ENCODE measurements at places on chromosomes 1 and 21. TPM values are rescaled to one million over a fixed set of nuclear protein-coding genes. Genes with fewer than 3 reads are reported as not detected.
A peak's percentile ranks its signal among the peaks of the same experiment; 100 is the strongest.

Gene TLR5
- total RNA-seq: 5.4 TPM

Gene FAF1
- 25.5 TPM for total RNA-seq

Gene CSF3R
- 28.6 TPM for total RNA-seq

GRCh38 chr1:64328193-64328592 lies 124.8 kb downstream of the UBE2U start:
- no peak for DNase-seq
- H3K27me3 ChIP-seq: no peaks in the 10 kb centered on the region
- no peak overlapping the region for H3K27ac ChIP-seq
- no peak overlapping the region for H3K4me3 ChIP-seq
- no peaks in the 10 kb centered on the region for H3K4me1 ChIP-seq
- H3K36me3 ChIP-seq: no peaks in the 10 kb centered on the region

DNA sequence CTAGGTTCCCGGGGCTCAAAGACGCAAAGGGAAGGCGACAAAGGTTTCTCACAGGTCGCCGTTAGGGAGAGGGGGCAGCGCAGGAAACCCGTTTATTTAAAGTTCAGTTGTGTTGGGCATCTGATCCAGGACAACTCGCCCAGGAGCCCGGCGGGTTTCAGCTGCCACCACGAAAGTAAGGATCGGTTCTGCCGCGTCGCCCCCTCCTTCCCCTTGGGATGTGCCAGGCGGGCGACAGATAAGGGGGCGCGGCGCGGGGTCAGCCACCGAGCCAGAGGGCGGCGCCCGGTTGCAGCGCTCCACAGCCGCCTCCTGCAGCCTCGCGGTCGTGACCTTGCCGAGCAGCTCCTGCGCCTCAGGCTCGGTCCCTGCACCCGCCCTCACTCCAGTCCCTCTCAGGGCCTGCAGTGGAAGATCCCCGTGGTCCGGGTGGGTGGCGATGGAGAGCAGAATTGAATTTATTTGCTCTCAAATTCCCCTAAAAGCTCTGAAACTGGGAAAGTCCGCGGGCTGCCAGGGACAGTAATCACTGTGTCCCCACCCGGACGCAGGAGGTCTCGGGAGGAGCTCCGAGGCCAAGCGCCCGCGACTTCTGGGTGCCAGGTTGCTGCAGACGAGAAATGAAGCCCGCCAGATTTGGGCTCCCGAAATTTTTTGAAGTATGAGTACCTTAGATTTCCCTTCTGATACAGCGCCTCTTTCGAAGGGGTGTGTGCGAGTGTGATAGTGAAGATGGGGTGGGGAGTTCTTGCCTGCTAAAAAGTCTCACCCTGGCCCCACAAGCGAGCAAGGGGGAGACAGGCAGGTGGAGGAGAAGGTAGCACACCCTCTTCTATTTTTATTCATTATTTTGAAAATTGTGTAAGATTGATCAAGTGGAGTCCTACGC lies 28.4 kb upstream of the NFIA start:
- H3K36me3 ChIP-seq: no peaks in the 10 kb centered on the region
- no peaks in the 10 kb centered on the region for H3K27me3 ChIP-seq
- peak overlapping the region; percentile 89 for H3K4me3 ChIP-seq
- H3K4me1 ChIP-seq: peaks cover 24% of the 10 kb centered on the region

GRCh38 chr1:185442050-185442449 lies 125.0 kb upstream of the IVNS1ABP start:
- H3K4me1 ChIP-seq: peaks cover 13% of the 10 kb centered on the region
- H3K27ac ChIP-seq: no peak overlapping the region
- H3K36me3 ChIP-seq: no peaks in the 10 kb centered on the region
- no peak for DNase-seq
- no peak overlapping the region for H3K4me3 ChIP-seq
- H3K27me3 ChIP-seq: no peaks in the 10 kb centered on the region

DNA sequence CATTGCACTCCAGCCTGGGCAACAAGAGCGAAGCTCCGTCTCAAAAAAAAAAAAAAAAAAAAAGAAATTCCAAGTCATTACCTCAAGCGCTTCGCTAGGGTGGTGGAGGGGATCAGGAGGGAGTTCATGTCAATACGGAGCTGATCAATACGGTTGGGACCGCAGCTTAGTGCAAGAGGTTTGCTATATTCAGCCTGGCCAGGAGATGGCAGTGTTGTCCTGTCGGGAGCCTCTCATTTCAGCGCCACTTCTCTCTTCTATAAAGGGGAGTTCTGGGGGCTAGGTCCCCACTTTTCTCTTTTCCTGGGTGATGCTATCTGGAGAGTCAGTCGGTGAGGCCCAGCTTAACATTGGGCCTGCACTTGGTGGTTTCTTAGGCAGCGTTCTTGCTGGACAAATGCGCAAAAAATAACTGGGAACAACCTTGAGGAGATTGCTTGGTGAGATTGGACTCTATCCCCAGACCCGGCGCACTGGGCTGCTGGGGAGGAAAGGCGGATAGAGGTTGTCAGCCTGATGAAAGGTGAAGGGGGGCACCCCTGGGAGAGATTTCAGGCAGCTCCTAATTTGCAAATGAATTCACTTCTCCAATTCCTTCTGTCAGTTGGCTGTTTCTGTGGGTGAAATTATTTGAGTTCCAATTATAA lies 40.4 kb downstream of the KIAA0040 start:
- no peaks in the 10 kb centered on the region for H3K27me3 ChIP-seq
- H3K36me3 ChIP-seq: no peaks in the 10 kb centered on the region
- no peaks in the 10 kb centered on the region for H3K4me1 ChIP-seq
- H3K4me3 ChIP-seq: peak overlapping the region; percentile 36
- no peak overlapping the region for H3K27ac ChIP-seq

DNA sequence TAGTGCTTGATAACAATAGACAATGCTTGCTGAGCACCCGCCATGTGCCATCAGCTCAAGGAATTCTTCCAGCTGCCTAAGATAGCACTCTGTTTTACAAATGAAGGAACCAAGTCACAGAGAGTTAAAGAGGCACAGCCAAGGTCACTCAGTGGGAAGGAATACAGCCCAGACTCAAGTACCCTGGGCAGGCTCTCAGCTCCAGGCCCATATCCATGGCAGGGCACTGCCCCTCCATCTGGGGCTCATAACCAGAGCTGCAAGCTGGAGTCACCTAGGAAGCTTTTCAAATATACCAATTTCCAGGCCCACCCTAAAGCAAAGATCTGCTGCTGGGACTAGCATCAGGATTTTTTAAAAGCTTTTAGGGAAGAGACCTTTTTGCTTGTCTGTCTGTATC lies 1.6 kb downstream of the CLEC20A start:
- no peaks in the 10 kb centered on the region for H3K4me1 ChIP-seq
- no peaks in the 10 kb centered on the region for H3K36me3 ChIP-seq
- DNase-seq: no peak
- H3K27ac ChIP-seq: no peak overlapping the region
- no peaks in the 10 kb centered on the region for H3K27me3 ChIP-seq
- no peak overlapping the region for H3K4me3 ChIP-seq

- H3K4me3 ChIP-seq: no peak overlapping the region
- H3K36me3 ChIP-seq: no peaks in the 10 kb centered on the region
- DNase-seq: no peak
- H3K27me3 ChIP-seq: no peaks in the 10 kb centered on the region
Observed at GRCh38 chr1:148289647-148290046, 137.6 kb upstream of the NBPF11 start.

DNA sequence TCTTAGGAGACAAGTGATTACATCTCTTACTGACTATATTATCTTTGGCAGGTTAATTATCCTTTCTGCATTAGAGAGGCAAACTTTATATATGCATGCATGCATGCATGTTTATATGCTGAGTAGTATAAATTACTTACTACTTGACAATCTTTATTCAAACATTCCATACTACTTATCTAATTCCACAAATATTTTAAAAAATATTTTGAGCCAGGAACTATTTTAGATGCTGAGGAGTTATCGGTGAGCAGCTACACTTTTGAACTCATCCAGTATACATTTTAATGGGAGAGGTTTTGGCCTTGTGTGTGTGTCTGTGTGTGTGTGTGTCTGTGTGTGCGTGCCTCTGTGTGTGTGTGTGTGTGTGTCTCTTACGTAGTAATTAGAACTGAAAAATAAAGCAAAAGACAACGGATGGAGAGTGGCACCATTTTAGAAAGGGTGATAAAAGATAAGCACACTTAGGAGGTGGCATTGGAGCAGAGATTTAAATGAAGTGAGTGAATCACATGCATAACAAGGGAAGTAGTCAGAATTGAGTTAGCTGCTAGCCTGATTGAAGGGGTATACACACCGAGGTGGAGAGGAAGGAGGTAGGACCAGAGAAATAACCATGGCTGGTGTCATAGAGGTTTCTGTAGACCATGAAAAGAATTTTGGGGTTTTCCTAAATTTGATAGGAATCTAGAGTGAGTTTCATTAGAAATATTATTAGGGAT lies 1488.4 kb downstream of the MRPL39 start:
- no peaks in the 10 kb centered on the region for H3K4me1 ChIP-seq
- no peaks in the 10 kb centered on the region for H3K27me3 ChIP-seq
- no peak for DNase-seq
- H3K36me3 ChIP-seq: no peaks in the 10 kb centered on the region
- no peak overlapping the region for H3K27ac ChIP-seq
- no peak overlapping the region for H3K4me3 ChIP-seq

DNA sequence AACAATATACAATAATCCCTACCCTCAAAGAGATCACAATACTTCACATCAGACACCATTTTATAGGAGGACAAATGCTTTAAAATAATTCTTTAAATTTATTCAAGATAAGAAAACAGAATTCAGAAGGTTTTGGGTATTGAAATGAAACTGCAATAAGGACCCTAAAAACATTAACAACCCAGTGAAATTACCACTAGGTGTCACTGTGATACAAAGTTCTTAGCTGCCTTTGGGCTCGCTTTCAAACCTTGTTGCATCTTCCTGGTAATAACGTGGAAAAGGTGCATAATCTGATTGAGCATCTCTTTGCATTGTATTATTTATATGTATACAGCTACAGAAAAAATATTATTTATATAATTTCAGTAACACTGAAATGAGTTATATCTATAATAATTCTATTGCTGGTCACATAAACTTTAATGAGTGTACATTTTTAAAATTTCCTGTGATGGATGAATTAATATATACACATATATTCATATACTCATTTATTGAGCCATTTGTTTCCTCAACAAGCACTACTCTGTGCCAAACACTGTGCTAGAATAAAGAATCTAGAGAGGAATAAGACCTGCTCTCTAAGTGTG lies 185.2 kb downstream of the FAF1 start:
- no peak for DNase-seq
- H3K4me1 ChIP-seq: no peaks in the 10 kb centered on the region
- no peaks in the 10 kb centered on the region for H3K36me3 ChIP-seq
- no peak overlapping the region for H3K27ac ChIP-seq
- H3K27me3 ChIP-seq: no peaks in the 10 kb centered on the region

DNA sequence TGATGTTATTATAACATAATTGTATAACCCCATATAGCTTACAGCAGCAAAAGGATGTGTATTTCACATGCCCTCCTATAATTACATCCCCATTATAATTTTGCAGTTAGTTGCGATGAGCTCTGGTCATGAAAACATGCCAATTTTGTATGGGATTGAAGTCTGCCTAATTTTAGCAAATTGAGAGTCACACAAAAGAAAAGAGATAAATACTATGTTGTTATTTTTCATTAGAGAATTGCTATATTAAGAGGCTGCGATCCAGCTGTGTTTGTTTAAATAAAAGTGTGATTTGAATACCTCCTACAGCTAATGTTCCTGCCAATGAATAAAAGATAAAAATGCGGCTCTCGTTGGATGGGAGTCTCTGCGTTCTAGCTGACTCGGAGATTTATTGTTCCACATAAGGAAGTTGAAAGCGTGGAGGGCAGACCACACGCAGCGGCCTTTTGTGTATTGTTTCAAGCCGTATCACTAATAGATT lies 461.0 kb upstream of the NFIA start:
- no peaks in the 10 kb centered on the region for H3K36me3 ChIP-seq
- no peaks in the 10 kb centered on the region for H3K27me3 ChIP-seq
- H3K4me3 ChIP-seq: peak overlapping the region; percentile 51
- peak overlapping the region; percentile 76 for H3K27ac ChIP-seq
- H3K4me1 ChIP-seq: peaks cover 21% of the 10 kb centered on the region

GRCh38 chr1:114149211-114149610 lies 4.5 kb downstream of the SYT6 start:
- H3K4me3 ChIP-seq: no peak overlapping the region
- H3K36me3 ChIP-seq: no peaks in the 10 kb centered on the region
- H3K27me3 ChIP-seq: no peaks in the 10 kb centered on the region
- no peak for DNase-seq

- no peak overlapping the region for H3K27ac ChIP-seq
- no peak overlapping the region for H3K4me3 ChIP-seq
- no peaks in the 10 kb centered on the region for H3K4me1 ChIP-seq
Observed at GRCh38 chr1:92923664-92924063, 37.6 kb downstream of the DIPK1A start.

DNA sequence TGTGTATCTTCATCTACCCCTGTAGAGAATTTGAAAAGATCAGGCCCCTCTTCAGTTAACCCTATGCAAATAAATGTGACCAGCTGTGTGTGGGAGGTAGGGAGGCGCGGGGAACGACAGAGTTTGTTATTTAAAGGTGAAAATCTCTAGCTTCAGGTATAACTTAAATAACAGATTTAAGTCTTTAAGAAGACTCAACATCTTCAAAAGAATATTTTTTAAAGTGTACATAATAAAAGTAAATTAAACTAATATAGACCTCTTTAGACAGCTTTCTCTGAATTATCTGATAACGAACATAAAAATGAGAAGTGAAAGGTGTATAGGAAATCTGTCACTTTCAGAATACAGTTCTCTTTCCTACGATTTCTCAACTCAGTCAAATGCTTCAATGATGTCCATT lies 16.0 kb downstream of the ANGPTL3 start:
- H3K4me1 ChIP-seq: no peaks in the 10 kb centered on the region
- H3K27ac ChIP-seq: no peak overlapping the region
- no peak for DNase-seq
- no peak overlapping the region for H3K4me3 ChIP-seq
- no peaks in the 10 kb centered on the region for H3K27me3 ChIP-seq

DNA sequence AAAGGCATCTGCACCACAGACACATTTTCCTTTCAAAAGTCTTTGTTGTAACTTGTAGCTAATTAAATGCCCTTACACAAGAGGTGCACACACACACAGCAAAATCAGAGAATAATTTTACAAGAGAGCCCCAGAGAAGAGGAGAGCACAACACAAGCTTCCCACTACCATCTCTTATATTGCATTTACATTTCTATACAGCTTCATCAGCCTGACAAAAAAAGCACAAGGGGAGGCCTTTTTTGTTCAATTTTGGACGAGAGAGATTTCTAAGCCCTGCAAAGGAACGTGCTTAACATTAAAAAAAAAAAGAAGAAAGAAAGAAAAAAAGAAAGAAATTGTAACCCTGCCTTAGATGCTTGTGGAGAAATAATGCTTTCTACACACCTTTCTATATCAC lies 17.1 kb upstream of the ESRRG start:
- H3K27ac ChIP-seq: no peak overlapping the region
- H3K4me3 ChIP-seq: no peak overlapping the region
- DNase-seq: no peak
- no peaks in the 10 kb centered on the region for H3K27me3 ChIP-seq
- no peaks in the 10 kb centered on the region for H3K36me3 ChIP-seq
- H3K4me1 ChIP-seq: no peaks in the 10 kb centered on the region

DNA sequence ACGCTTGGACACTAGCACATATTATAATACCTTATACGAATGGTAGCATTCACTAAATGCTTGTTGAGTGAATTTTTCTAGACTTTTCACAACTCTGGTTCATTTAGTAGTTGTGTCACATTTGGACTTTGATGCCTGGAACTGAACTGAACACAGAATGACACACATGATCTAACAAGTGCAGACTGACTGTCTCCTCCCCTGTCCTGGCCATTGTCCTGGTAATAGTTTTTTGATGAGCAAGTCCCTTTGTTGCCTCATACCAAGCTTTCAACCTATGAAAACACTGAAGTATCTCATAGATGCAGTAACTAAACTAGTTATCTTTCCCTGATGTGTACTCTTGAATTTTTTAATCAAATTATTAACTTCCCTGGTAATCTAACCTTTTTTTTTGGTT lies 66.4 kb downstream of the LRRC8D start:
- no peaks in the 10 kb centered on the region for H3K4me1 ChIP-seq
- H3K27me3 ChIP-seq: no peaks in the 10 kb centered on the region
- H3K4me3 ChIP-seq: no peak overlapping the region
- DNase-seq: no peak
- H3K36me3 ChIP-seq: no peaks in the 10 kb centered on the region
